ENCODE measurements at places on chromosomes 5 and 9. TPM values are rescaled to one million over a fixed set of nuclear protein-coding genes. Genes with fewer than 3 reads are reported as not detected.

Gene BRINP1
- total RNA-seq = 18.4 TPM

Gene SNX2
- 68.9 TPM for total RNA-seq

Gene IFNA21
- not detected for total RNA-seq

Gene CCIN
- total RNA-seq = 0.20 TPM

Measured in WTC11 (cell line).